Dermis blood vessel endothelial cell (primary cell): ENCODE measurements at places on chromosomes 7 and 10.

DNA sequence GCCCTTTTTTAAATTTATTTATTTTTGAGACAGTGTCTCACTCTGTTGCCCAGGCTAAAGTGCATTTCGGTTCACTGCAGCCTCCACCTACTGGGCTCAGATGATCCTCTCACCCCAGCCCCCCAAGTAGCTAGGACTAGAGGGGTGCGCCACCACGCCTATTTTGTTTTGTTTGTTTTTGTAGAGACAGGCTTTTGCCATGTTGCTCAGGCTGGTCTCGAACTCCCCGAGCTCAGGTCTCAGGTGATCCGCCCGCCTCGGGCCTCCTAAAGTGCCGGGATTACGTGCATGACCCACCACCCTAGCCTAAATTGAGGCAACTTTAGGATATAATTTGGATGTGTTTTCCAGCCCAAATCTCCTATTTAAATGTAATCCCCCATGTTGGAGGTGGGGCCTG, 805 bp downstream of the ZNF736 start:
- DNase-seq: no peak

DNA sequence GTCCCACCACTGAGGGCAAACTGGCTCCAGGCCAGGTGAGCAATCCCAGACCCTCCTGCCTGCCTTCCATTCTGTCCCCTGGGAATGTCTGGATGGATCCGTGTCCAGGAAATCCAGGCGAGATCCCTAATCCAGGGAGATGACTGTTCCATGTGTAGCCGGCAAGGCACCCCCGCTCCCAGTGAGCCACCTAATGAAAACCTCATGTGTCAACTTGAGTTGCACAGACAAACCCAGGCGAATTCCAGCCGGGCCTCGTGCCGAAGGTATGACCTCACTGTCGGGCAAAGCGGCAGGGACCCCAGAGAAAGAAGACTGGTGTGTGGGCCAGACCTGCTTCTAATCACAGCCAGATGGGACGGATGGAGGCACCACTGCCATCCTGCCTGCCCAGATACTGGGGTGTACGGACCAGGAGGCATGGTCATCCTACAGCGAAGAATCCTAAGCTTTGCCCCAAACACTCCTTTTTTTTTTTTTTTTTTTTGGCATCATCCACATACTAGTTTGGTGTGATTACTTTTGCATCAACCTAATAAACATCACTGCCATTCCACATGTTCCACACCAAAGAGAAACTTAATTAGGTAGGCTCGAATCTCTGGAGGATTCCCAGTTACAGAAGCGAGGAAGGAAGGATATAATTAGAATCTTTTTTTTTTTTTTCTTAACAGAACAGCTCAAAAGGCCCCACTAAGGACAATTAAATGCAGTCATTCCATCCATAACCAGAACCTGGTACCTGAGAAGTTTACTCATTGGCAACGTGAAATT, 313.1 kb downstream of the CALN1 start:
- no peak for DNase-seq

- DNase-seq: peak; percentile 76
Observed at GRCh38 chr7:47179812-47180515, 401.9 kb downstream of the TNS3 start.

GRCh38 chr7:75727881-75728593, 10.7 kb downstream of the HIP1 start:
- peak; percentile 26 for DNase-seq

DNA sequence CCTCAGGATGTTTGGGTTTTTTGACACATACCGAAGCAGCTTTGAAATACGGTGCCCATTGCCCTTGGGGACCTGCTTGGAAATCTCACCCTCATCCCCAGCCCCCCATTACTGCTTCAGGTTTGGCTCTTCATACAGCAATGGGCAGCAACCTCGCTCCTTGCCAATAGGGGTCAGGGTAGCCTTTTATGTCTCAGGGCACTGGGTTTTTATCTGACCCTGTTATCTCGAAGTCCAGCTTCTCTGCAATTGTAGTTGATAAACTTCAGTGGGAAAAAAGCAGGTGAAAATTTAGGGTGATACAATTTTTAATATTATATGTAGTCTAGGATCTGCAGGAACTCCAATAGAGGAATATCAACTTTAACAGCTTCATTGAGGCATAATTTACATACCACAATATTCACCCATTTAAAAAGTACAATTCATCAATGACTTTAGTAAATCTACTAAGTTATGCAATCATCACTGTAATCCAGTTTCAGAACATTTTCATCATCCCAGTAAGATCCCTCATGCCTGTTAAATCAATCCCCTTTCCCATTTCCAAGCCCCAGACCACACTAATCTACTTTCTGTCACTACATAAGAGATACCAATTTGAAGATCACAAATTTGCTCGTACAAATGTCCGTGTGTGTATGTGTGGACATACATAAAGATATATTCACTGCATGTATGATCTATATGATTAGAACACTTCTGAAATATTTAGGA, 386.2 kb downstream of the KCNMA1 start:
- DNase-seq: peak; percentile 76

GRCh38 chr7:111405621-111406020, 156.7 kb downstream of the IMMP2L start:
- DNase-seq: no peak

- peak; percentile 48 for DNase-seq
Observed at GRCh38 chr7:46725838-46726237, 804.8 kb upstream of the IGFBP3 start.

DNA sequence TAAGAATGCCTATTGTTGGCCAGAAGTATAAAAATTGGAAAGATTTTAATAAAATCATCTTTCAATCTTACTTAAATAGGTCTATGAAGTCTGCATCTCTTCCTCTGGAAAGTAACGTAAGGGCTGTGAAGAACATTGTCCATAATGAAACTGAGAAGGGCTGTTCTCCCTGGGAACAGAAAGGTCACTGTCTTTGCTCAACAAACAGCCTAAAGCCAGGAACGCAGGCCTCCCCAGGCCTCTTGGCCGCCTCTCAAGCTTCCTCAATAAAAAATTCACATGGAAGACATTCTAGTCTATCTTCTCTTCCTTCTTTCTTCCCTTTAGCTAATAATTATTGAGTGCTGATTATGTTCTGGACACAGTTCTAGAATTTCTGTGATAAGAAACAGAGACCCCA, 9.1 kb upstream of the IDI2 start:
- DNase-seq: no peak
